ENCODE measurements at places on chromosomes 5 and 9. TPM values are rescaled to one million over a fixed set of nuclear protein-coding genes. Genes with fewer than 3 reads are reported as not detected.

The ARHGAP26 gene
- total RNA-seq, result 20.9 TPM

DNA sequence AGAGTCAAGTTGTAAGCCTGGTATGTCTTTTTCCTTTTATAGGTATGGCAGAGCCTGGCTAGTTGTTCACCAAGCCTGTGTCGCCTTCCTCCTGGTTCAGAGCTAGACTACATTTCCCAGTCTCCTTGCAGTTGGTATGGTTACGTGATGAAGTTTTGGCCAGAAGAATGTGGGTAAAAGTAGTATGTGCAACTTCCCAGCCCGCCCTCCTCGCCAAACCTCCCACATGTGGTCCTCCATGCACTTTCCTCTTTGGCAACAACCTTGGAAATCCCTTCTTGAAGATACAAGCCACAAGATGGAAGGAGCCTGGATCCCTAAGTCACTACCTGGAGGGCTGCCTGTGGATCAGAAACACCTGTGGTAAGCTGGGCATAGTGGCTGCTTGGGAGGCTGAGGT, 36.0 kb upstream of the MSH3 start:
- no peaks in the 10 kb centered on the region for H3K36me3 ChIP-seq
- H3K27me3 ChIP-seq, result no peaks in the 10 kb centered on the region
- H3K27ac ChIP-seq, result no peak overlapping the region
- no peak overlapping the region for H3K4me3 ChIP-seq
- no peaks in the 10 kb centered on the region for H3K4me1 ChIP-seq
- DNase-seq, result no peak

DNA sequence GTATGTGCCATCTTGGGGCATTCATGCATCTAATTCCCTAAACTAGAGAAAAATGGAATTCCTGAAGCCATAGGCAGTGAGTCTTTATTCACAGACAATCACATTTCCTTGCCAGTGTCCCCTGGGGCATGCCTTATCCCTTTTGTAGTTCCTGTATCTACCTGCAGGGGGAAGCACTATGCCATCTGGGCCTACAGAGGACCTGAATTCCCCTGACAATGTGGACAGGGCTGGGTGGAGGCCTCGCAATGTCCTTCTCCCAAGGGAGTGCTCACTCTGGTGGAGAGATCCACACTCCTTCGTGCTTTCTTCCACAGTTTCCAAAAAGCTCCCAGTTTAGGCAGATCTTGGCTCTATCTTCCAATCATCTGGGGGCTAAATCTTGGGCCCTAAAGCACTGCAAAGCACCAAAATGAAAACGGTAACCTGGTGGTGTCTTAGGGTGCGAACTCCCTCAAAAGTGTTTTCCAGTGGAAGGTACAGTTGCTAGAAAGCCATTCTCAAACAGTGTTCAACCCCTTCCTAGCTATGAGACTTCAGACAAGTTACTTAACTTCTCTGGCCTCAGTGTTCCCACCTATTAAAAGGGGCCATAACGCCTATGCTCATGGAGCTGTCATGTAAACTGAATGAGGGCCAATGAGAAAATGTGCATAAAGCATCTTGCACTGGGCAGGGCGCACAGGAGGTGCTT, 17.5 kb downstream of the WHRN start:
- no peak overlapping the region for H3K27ac ChIP-seq
- H3K4me1 ChIP-seq, result peaks cover 39% of the 10 kb centered on the region
- DNase-seq, result no peak
- H3K27me3 ChIP-seq, result no peaks in the 10 kb centered on the region
- H3K4me3 ChIP-seq, result no peak overlapping the region
- peaks cover 4% of the 10 kb centered on the region for H3K36me3 ChIP-seq

- H3K36me3 ChIP-seq, result peaks cover 10% of the 10 kb centered on the region
- H3K4me1 ChIP-seq, result peaks cover 69% of the 10 kb centered on the region
- DNase-seq, result no peak
- no peak overlapping the region for H3K4me3 ChIP-seq
- H3K27me3 ChIP-seq, result no peaks in the 10 kb centered on the region
Measured at GRCh38 chr5:109703829-109704228, 14.1 kb downstream of the MAN2A1 start.

DNA sequence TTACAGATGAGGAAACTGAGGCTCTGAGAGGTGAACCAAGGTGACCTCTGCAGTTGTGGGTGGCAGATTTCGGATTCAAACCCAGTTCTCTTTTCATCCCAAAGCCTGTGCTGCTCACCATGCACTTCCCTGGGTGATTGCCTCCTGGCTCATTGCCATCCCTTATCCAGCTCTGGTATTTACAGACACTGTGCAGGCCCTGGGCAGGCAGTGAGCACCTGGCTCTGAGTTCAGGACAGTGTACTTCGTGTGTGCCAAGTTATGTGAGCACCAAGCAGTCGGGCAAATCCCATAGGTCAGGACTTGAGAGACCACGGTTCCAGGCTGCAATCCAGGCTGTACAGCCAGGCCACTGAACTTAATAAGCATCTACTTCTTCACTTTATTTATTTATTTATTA, 1.4 kb downstream of the LRSAM1 start:
- H3K4me1 ChIP-seq, result peaks cover 62% of the 10 kb centered on the region
- H3K27me3 ChIP-seq, result no peaks in the 10 kb centered on the region
- no peak overlapping the region for H3K27ac ChIP-seq
- H3K36me3 ChIP-seq, result peaks cover 59% of the 10 kb centered on the region
- H3K4me3 ChIP-seq, result peak overlapping the region; percentile 96
- no peak for DNase-seq

Data from activated B cell treated with CpG ODN at 0.5 μM for 24 hours (primary cell).